ENCODE measurements at places on chromosomes 11 and 22.

GRCh38 chr22:23675502-23676415, 15.1 kb upstream of the RGL4 start:
- no peak for DNase-seq

GRCh38 chr11:128632141-128632791, 44.9 kb upstream of the ETS1 start:
- DNase-seq, result no peak

DNA sequence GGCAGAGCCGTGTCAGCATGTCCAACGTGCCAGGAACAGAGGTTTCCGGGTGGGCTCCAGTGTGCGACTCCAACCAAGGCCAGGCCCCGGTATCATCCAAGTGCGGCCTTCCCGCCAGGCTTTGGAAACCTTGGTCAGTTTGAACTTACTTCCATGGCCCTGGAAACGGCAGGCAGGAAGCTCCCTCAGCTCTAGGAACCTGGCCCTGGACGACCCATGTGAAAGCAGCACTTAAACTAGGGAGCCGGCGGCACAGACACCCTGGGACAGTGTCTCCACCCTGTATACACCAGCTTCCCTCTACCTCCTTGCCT, 65.2 kb downstream of the MYH9 start:
- no peak for DNase-seq

DNA sequence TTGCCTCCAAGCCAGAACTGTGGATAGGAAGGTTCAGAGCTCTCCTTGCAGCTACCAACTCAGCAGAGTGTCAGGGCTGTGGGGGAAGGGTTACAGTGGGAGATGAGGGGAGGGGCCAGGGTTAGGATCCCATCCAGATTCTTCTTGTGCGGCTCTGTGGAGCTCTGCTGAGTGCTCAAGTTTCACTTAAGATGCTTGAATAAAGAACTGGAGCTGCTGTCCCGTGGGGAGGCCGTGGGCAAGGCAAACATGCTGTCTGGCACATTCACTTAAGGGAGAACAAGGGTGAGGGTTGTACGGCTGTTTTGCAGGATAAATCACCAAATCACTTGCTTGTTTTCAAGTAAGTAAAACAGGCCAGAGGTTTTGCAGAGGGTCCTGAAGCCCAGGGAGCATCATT, 197.1 kb downstream of the FAM76B start:
- DNase-seq, result no peak

GRCh38 chr22:43540529-43540923, 128.7 kb downstream of the MPPED1 start:
- no peak for DNase-seq

DNA sequence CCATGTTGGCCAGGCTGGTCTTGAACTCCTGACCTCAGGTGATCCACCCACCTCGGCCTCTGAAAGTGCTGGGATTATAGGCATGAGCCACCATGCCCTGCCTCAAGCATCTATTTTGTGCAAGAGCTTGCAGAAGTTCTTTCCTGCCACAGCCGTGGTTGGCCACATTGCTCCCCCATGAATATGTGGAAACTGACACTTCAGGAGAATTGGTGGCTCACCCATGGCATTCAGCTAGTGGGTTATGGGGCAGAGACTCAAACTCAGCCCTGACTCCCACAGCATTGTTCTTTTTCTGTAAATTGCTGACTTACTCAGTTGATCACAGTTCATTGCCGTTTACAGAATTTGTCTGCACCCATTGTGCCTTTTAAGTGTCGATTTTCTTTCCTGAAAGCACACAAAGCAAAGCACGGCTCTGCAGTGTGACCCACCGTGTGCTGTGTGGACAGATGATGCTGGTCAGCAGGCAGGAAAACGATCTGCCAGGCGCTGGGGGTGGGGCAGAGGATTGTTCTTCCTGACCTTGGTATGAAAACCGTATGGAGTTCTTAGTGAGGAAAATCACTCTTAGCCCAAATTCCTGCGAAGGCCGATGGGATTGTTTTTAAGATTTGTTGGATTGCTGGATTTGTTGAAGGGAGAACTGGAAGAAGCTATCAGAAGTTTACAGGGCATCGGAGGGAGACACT, 115.6 kb downstream of the PTPRJ start:
- DNase-seq, result no peak

GRCh38 chr11:45233121-45233803, 52.9 kb downstream of the SYT13 start:
- DNase-seq, result peak; percentile 9
